ENCODE measurements at places on chromosomes 12 and 14.

- no peak for DNase-seq
Measured at GRCh38 chr12:45338272-45338671, 122.4 kb downstream of the ANO6 start.

DNA sequence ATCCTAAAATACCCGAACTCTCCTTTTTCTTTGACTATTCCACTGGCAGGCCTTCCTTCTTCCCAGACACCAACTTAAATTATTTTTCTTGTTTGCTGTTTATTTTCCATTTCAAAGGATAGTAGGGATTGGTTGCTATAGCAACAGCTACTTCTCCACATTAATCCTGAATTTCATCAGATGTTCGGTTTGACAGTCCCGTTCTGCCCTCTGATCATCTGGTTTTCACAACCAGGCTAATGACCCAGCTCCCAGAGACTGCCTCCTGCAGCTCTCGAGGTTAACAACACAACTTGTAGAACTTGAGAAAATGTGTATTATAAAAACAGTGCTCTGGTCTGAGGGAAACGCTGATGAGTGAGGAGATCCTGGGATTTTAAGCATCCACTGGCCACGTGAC is 45.5 kb downstream of the NUAK1 start:
- DNase-seq: no peak

DNA sequence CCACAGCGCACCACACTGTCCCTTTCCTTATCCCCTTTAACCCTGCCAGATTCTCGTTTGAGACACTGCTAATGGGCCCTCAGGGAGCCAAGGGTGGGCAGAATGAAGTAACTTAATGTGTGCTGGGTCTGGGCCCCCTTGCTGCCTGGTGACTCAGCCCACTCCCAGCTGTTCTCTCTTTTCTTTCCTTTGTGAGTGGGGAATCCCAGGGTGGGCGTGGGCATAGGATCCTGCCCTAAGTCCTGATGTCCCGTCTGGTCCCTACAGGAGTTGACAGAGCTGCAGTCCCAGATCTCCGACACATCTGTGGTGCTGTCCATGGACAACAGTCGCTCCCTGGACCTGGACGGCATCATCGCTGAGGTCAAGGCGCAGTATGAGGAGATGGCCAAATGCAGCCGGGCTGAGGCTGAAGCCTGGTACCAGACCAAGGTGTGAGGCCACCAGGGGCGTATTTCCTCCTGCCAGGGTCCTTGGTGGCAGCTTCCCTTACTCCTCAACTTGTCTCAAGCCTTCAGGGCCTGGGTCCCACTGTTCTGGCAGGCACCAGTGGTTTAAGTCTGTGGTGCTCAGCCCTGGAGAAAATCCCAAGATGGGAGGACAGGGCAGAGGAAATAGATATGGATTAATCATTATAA is 8.3 kb downstream of the KRT7 start:
- DNase-seq: peak; percentile 54

DNA sequence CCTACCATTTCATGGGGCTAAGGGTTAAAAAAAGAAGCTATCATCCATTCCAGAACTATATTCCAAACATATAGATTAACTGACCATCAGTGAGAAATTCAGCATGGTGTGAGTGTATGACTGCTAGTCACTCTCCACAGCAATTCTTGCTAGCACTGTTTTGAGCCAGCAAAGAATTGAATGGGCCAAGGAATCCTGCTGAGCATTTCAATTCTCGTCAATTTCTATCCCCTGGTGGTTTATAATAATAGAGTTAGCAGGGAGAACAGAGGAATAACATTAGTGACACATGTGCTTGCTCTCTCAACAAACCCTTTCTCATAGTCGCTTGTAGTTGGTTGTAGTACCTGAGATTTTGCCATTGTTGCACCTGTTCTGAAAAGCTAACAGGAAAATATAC is 7.2 kb downstream of the MBIP start:
- no peak for DNase-seq

GRCh38 chr12:32446316-32447119 is 47.2 kb downstream of the FGD4 start:
- no peak for DNase-seq
